ENCODE measurements at places on chromosomes 6 and 20. TPM values are rescaled to one million over a fixed set of nuclear protein-coding genes. Genes with fewer than 3 reads are reported as not detected.

TRIM40 gene
- total RNA-seq = not detected

- DNase-seq = no peak
Measured at GRCh38 chr6:33166811-33167210, 25.5 kb downstream of the COL11A2 start.

DNA sequence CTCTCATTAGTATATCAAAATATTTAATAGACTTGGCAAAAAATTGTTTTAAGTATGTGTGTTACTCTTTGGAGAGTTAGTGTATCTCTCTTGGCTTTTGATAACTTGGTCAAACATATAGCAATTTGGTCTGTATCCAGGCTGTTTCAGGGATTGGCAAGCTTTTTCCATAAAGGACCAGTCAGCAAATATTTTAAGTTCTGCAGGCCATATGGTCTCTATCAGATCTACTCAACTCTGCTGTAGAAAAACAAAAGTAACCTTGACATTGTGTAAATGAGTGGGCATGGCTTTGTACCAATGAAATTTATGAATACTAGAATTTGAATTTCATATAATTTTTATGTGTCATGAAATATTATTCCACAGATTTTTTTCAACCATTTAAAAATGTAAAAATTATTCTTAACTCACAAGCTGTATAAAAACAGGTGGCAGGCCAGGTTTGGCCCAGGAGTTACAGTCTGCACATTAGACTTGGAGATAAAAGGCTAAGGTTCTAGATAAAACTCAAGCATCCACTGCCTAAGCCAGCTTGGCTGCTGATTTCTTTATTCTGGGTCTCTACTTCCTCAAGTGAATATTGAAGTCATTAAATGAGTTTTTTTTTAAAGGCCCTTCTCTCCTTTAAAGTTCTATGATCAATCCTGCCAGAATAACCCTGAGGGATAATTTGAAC lies 13.7 kb downstream of the GSTA4 start:
- DNase-seq = no peak

- no peak for DNase-seq
Measured at GRCh38 chr20:50403565-50404418, 106.4 kb upstream of the PTPN1 start.

DNA sequence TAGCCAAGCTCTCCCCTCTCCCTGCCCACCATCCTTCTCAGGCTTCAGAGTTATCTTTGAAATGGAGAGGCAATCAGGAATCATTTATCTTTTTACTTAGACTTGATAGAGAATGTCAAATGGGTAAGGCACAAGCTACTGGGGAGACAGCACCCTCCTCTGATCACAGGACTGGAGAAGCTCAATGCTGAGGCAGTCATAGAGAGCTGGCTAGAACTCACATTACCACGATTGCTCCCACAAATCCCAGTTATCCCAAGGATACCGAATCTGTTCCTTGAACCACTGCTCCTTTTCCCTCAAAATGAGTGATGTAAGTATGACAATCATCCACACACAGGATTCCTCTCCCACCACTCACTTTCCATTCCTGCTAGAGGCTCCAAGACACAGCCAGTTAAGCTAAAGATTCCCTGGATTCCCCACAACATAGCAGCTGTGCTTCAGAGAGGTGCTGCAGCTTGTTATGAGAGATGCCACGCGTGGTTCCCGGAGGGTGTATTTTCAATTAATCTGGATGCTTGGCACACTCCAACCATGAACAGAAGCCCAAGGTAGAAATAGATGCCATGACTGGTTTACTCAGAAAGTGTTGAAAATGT lies 96.2 kb upstream of the VGLL2 start:
- DNase-seq = no peak
